ENCODE measurements at places on chromosomes 1 and 21. TPM values are rescaled to one million over a fixed set of nuclear protein-coding genes. Genes with fewer than 3 reads are reported as not detected.

The ZNF326 gene
- polyA plus RNA-seq = 14.9 TPM

The LCE6A gene
- not detected for polyA plus RNA-seq

The CCDC190 gene
- polyA plus RNA-seq = not detected

The ADCY10 gene
- not detected for polyA plus RNA-seq
